ENCODE measurements at places on chromosomes 4 and X.

- no peak for DNase-seq
These were observed 32.5 kb downstream of the ETDB start for GRCh38 chrX:135087867-135088266.

GRCh38 chrX:108001218-108001814 is 19.1 kb upstream of the TEX13B start:
- peak; percentile 69 for DNase-seq

DNA sequence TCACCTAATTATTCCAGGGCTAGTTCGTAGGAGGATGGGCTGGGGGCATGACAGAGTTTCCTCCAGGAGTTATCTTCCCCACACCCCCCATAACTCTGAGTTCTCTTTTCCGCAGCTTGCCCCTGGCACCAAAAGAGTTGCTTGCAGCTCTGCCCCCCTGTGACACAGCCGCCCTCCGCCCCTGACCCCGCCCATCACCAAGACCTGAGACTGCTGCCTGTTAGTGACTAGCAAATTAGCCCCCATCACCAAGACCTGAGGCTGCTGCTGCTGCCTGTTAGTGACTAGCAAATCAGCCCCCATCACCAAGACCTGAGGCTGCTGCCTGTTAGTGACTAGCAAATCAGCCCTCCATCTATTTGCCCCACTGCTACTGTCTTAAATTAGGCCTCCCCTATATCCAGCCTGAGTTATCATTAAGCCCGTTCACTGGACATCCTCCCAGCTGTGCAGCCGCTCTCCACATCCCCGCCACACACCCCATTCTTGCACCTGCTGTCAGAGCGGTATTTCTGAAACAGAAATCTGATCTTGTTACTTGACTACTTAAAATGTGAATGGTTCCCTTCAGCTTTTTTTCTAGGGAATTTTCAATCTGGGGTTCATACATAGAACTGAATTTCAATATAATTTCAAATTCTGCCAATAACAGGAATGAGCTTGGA is 1.5 kb upstream of the PAPSS1 start:
- DNase-seq: no peak

DNA sequence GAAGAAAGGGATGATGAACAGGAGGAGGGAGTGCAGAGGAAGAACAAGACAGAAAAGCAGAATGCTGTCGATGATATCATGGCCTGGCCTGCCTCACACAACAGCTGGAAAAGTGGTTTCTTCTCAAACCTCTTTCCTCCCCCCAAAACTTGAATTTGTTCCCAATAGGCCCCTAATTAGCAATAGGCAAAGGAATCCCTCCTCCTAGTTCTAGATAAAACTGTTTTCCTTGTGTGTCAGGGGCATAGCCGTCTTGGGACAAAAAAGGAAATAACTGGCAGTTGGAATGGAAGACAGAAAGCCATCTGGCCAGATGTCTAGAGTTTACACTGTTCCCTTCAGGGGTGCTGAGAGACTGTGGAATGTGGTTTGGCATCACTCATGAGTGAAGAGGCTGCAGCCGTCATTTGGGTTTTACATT is 177.8 kb upstream of the C1QTNF7 start:
- DNase-seq: no peak

GRCh38 chrX:69556060-69557011 is 52.2 kb downstream of the NALF2 start:
- peak; percentile 58 for DNase-seq

- no peak for DNase-seq
These were observed 35.7 kb upstream of the NKX3-2 start for GRCh38 chr4:13580036-13580435.

GRCh38 chrX:147737690-147738089 is 174.0 kb upstream of the FMR1 start:
- DNase-seq: no peak

- peak; percentile 32 for DNase-seq
These were observed 29.8 kb upstream of the SLC7A3 start for GRCh38 chrX:70960730-70961129.

DNA sequence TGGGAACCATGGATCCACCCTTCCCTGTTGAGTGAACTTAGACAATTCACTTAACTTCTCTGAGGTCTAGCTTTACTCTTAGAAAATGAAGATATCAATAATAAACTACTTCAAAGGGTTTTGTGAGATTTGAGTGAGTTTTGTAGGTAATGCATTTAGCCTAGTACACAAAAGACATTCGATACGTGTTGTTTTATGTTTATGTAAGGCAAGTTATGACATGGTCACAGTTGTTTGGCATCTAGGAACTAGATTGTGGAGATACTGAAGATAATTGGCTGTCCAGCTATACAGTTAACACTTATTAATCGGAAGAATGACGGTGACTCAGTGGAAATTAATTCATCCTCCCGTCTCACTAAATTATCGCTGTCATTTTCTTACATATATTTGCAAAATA is 1781.1 kb upstream of the TENM3 start:
- DNase-seq: peak; percentile 39

DNA sequence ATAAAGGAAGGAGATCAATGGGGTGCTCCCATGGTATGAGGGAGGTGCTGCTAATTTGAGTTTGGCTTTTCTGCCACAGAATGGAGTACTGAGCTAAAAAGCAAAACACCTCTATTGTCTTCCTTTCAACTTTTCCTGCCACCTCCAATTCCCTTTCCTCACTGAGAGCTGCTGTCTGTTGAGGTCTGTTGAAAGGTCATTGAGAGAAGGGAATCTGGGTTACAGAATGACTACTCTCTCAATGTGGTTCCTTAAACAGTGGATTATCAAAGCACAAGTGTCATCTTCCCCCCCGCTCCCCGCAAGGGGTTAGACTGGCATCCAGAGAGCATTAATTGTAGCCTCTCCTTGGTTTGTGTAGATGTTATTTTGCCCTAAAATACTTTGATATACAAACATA is 10.7 kb downstream of the USP9X start:
- no peak for DNase-seq

All from epithelial cell of esophagus (primary cell).